Right hindlimb (tissue), 1 donor: ENCODE measurements at places on chromosomes 6 and 20.

GRCh38 chr6:163014736-163015135, 287.0 kb downstream of the PACRG start:
- DNase-seq: no peak

DNA sequence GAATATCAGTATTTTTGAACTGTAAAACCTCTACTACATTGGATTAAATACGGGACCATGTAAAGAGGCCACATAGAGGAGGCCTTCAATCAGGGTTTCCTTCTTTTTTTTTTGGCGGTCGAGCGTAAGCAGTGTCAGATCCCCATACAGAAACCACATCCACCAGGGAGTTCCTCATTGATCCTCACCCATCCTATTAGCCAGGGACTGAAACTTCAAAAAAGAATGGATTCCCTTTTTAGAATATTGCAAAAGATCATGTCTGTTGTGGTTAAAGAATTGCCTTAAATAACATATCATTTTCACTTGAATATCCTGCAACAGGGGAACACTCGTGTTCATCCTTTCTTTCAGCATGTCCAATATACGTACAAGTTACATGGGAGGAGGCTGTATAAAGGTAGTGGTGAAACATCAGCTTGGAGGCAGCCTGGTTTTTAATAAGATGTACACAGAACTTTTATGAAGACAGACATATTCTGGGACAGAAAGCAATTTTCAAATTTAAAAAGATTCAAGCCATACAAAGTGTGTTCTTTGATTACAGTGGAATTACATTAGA, 96.1 kb downstream of the PPP1R14C start:
- no peak for DNase-seq

- DNase-seq: no peak
Observed at GRCh38 chr6:149340200-149340599, 22.7 kb downstream of the TAB2 start.

GRCh38 chr20:60123652-60124051, 165.4 kb downstream of the CDH26 start:
- DNase-seq: no peak

GRCh38 chr20:49603209-49603627, 35.3 kb upstream of the PTGIS start:
- peak; percentile 81 for DNase-seq
